Left lung (tissue), 14 donors: ENCODE measurements at places on chromosomes 2 and 18. TPM values are rescaled to one million over a fixed set of nuclear protein-coding genes. Genes with fewer than 3 reads are reported as not detected.

GRCh38 chr2:236743039-236743920 is 173.7 kb downstream of the ACKR3 start:
- no peak for DNase-seq

- DNase-seq = no peak
These were observed 36.6 kb downstream of the CAMKMT start for GRCh38 chr2:44398243-44398897.

GRCh38 chr18:31364190-31364589 is 12.4 kb upstream of the DSG4 start:
- DNase-seq = no peak

The RUFY4 gene
- total RNA-seq = 0.42 TPM

The MAB21L4 gene
- total RNA-seq = 20.6 TPM

GRCh38 chr2:179424571-179424970 is 159.9 kb upstream of the SESTD1 start:
- DNase-seq = no peak

The INHA gene
- total RNA-seq = 0.44 TPM

- no peak for DNase-seq
These were observed 149.5 kb downstream of the INO80D start for GRCh38 chr2:205936446-205936845.

DNA sequence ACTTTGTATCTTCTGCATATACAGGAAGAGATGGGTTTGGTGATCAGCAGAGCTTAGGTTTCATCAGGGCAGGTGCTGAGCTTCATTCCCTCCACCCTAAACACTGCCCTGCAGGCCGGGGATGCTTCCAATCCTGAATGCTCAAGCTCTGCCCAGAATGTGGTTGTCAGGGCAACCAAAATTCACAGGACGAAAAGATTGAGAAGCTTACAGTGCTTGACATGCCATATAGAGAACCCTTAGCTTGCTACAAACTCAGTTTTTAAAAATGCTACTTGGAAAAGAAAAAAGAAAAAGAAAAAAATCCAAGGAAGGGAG is 65.6 kb downstream of the SH3RF3 start:
- no peak for DNase-seq

The ID2 gene
- total RNA-seq = 87.0 TPM

- DNase-seq = peak; percentile 7
These were observed 1693.4 kb upstream of the SLC39A10 start for GRCh38 chr2:193963472-193964119.

The MYO5B gene
- total RNA-seq = 23.8 TPM

The SCTR gene
- total RNA-seq = 13.7 TPM

DNA sequence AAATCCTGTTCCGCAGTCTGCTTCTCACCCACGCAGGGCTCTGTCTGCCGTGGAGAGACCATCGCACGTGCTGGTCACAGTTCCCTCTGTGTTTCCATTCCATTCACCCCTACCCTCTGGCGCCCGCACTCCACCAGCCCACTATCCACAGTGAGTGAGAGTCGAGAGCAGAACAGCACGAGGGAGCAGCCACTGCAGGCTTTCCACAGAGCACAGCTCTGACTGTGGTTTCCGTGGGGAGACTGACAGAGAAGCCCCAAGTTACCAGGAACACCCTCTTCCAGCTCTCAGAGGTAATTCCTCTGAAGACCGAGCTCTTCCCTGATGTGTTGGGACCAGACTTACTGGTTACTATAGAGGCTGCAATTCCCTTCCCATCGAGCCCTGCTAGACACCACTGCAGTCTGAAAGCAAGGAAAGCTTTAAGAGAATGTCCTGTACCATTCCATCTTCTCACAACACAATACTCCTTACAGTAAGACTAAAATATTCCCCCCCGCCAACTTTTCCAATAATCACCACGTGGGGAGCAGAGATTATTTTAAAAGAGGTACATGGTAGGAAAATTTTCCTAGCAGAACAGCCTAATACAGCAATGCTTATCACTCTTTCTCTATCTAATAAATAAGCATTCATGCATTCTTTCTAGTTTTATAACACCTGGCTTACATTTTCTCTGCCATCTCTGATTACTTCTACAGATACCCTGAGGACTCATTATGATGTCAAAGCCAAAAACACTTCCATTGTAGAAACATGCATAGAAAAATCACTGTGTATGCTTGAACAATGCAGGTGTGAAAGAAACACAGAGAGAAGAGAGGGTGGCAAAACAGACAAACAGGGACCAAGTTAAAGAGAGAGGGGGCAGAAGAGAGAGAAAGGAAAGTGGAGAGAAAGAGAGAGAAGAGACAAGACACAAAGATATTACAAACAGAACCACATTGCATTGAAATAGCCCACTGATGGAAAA is 4.7 kb downstream of the MYT1L start:
- no peak for DNase-seq

GRCh38 chr2:109549016-109549590 is 64.7 kb downstream of the SEPTIN10 start:
- no peak for DNase-seq

The C2orf66 gene
- 0.16 TPM for total RNA-seq

GRCh38 chr18:60188958-60189357 is 183.6 kb downstream of the MC4R start:
- no peak for DNase-seq

- no peak for DNase-seq
These were observed 981.0 kb upstream of the CDH2 start for GRCh38 chr18:29157905-29158304.

GRCh38 chr18:54378057-54378456 is 20.4 kb downstream of the C18orf54 start:
- no peak for DNase-seq

DNA sequence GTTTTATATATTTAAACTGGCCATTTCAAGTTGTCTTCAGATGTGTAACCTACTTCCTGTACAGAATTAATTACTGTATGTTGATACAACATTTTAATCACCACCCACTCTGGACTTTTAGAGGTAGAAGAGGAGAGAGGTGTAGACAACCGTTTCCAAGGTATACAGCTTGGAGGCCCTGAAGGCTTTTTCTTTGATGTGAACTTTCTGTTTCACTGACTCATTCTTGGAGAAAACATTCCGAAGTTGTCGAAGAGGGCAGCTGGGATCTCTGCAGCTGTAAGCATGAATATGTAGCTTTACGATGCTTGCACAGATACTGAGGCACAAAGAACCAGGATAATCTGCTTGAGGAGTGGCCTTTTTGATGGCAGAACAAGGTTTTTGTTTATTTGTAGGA is 137.0 kb downstream of the NCKAP5 start:
- DNase-seq = no peak

DNA sequence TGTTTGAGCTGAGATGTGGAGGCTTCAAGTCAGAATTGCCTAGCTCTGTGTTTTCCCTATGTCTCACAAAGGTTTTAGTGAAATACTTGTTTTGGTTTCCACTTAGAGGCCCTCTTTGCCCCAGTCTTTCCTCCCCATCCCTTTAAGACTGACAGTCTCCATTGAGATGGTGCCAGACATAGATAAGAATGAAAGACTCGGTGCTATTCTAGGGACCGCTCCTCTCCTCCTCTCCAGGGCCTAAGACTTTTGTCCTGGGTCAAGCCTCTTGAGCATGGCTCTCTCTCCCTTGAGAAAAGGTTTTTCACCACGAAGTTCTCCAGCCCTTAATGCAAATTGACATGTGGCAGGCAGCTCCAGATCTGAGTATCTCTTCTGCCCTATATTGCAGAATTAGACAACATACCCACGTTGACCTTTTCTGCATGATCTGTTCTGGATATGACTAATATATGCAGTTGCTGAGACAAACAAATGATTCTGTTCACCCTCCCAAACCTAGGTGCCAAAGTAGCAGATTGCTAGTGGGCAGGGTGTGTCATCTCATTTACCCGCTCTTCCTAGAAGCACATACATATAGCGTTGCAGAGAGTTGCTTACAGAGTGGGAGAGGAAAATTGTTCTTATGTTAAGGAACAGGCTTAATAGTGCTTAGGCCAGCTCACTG is 47.5 kb upstream of the ACSL3 start:
- DNase-seq = no peak

The CIB4 gene
- not detected for total RNA-seq

The SULT1C2 gene
- total RNA-seq = 5.4 TPM

The B3GNT7 gene
- 32.6 TPM for total RNA-seq

The FOXI3 gene
- not detected for total RNA-seq

DNA sequence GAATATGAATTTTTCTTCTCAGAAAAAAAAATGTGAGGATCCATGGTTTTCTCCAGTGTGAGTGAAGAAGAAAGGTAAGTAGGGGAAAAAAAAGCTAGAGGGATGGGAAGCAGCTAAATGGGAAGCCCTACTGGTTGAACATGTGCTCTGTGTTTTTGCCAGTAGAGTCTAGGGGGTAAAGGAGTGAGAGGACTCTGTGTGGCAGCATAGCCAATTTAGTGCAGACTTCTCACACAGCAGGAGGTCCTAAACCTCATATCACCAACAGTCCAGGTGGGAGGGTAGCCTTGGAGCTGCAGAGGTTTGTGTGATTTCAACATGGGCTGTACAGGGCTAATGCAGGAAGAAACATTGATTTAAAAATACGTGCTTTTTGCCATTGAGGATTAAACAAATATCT is 334.5 kb upstream of the SPHKAP start:
- no peak for DNase-seq

- no peak for DNase-seq
These were observed 42.7 kb downstream of the CYP26B1 start for GRCh38 chr2:72104821-72105588.

- DNase-seq = no peak
These were observed 60.0 kb downstream of the DOCK10 start for GRCh38 chr2:224982226-224982625.

DNA sequence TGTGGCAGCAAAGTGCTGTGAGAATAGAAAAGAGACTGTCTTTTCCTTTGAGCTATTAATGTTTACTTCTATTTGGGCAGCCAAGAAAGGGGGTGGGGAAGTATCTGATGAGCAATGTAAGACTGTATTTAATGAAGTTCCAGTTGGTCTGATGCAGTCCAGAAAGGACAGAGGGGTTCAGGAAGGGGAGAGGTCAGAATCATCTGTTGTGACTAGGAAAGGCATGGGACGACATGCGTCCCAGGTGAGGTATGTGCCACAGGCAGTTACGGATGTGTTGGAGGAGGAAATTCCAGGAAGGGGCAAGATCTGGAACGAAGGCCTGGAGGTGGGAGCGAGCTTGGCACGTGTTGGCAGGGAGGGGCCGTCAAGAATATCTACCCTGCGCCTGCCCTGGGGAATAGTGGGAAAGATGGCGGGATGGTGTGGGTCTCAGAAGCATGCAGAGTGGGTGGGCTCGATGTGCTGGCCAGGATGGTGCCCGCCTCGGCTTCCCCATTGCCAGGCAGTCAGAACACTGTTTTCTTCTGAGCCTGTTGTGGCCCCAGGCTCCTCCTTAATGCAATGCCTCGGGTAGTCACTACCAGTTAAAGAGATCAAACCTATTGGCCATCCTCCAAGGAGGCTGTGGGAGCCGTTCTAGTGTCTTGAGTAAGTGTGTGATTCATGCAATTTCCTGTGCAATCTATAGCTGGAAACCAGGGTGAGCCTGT is 57.8 kb upstream of the TXNDC2 start:
- no peak for DNase-seq

DNA sequence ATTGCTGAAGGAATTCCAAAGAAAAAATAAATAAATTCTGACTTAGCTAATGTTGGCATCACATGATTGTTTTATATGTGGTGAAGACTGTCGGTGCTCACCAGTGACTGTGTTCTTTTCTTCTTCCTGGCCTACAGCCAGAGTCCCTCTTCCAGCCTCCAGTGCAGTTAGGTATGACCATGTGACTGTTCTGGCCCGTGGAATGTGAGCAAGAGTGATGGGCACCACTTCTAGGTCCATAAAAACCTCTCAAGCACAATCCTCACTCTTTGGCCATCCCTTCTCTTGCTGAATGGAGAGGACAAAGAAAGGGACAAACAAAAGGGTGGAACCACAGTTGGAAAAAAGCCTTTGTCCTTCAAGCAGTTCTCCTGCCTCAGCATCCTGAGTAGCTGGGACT is 39.0 kb upstream of the BMPR2 start:
- no peak for DNase-seq

DNA sequence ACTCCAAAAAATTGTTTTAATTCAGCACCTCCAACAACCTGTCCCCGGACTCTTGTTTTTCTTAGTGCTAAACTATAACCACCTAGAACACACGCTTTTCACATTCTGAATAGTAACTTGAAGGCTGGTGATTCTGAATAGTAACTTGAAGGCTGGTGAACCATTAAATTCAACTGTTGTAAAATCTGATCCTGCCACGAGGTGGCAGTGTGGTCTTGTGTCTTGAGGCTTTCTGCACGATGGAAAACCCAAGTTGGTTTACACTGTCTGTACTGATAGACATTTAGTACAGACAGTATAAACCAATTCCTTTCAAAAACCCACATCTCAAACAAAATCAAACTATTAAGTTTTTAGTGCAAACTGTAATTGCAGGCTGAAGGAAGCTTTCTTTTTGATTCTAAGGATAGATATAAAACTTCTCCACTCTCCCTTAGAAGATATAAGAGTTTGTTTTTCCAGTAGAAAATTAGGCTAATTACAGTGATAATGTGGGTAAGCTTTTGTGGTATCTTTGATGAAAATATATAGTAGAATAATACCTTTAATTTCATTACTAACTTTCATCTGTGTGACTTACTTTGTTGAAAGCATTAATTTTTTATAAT is 57.6 kb downstream of the VAPA start:
- DNase-seq = peak; percentile 90

The BOLL gene
- not detected for total RNA-seq

The ASTL gene
- total RNA-seq = not detected

The IL1R1 gene
- 142 TPM for total RNA-seq

DNA sequence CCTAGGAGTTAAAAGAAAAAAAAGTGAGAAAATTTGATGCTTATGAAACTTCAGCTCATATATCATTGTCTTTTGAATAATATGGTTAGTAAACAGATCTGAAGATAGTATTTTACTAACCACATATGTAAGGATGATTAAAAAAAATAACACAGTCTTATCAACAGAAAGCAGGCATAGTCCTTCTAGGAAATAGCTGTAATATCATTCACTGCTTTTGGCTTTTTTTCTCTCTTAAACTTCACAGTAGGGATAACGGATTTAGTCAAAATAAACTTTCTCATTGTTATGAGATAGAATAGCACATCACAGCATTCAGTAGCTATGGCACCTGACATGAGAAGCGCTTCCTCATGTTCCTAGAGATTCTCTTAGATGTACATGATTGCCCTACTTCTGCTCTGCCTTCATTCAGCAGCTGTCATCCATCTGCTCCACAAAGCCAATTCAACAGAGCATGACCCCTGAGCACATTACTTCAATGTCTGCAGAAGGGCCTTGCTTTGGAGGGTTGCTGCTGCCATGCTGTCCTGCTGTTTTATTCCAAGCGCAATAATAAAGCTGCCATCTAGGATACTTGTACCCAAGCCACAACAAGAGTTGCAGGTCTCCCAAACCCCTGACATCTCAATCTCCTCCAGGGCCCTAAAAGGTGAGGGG is 67.0 kb downstream of the TTC21B start:
- DNase-seq = no peak

DNA sequence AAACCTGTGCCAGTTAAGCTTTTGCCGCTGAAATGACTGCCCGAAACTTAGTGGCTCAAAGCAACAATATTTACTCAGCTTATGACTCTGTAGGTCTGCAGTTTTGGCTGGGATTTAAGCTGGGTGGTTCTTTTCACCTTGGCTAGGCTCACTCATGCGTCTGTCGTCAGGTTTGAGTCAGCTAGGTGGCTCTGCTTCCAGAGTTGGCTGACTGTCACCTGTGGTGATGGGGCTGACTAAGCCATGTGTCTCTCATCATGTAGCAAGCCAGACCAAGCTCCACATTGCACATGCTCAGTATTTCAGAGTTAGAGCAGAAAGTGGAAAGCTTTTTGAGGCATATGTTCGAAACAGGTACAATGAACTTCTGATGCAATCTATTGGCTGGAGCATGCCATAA is 354.8 kb downstream of the MEIS1 start:
- no peak for DNase-seq

The GCG gene
- total RNA-seq = not detected

The IL18RAP gene
- total RNA-seq = 15.2 TPM

GRCh38 chr2:187826023-187826422 is 271.8 kb upstream of the TFPI start:
- DNase-seq = no peak
